ENCODE measurements at places on chromosomes 1 and 21. TPM values are rescaled to one million over a fixed set of nuclear protein-coding genes. Genes with fewer than 3 reads are reported as not detected.

Gene MCOLN3
- 4.0 TPM for total RNA-seq

- DNase-seq = no peak
Observed at GRCh38 chr1:20076710-20077461, 6.9 kb downstream of the PLA2G5 start.

Gene EXTL1
- not detected for total RNA-seq

DNA sequence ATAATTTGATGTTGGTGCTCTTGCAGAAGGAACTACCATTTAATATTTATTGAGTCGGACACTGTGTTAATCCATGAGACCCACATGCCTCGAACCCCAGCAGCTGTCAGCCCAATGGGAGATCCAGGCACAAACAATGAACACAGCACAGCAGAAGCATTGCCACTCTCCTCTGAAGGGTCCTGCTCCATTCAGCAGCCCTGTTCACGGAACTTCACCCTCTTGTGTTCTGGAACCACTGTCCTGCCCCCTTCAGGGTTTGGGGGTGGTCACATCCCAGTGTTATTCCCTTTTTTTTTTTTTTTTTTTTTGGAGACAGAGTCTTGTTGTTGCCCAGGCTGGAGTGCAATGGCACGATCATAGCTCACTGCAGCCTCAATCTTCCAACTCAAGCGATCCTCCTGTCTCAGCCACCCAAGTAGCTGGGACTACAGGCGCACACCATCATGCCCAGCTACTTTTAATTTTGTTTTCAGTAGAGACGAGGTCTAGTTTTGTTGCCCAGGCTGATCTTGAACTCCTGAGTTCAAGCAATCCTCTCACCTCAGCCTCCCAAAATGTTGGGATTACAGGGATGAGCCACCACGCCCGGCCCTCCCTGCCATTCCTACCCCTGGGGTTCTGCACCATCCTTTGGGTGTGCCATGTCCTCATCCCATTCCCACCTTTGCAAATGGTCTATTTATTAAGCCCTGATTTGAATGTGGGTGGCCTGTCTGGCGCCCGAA, 70.2 kb downstream of the EVA1C start:
- no peak for DNase-seq

Gene TINAGL1
- 139 TPM for total RNA-seq

GRCh38 chr21:41610042-41610839, 102.3 kb upstream of the TMPRSS2 start:
- peak; percentile 80 for DNase-seq

DNA sequence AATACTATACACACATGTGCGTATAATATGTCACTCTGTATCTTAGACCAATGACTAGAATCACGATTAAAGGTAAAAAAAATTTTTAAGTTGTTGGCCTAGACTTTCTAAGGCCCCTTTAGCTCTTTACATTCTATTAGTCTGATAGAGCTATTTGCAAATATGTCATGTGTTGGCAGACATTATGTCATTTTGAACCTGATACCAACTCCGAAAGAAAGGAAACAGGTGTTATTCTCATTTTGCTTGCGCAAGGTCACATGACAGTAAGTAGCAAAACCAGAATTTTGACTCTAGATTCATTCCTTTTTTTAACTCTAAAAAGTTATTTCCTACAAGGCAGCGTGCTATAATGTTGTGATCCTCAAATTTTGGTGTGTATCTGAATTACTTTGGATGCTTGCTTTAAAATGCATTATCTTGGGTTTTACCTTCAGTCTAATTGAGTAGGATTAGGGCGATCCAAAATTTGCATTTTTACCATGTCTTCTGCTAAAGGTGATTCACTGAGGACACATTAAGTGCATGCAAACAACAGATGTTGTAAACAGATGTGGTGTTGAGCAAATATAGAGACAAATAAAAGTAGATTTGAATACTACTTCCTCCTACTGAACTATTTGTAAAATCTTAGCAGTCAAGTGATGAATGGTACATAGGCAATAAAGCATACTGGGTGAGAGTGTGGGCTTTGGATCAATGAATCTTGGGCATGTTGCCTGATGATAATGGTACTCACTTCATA, 63.5 kb upstream of the KIAA1614 start:
- no peak for DNase-seq

- DNase-seq = no peak
Observed at GRCh38 chr1:210608767-210609166, 280.1 kb downstream of the HHAT start.

DNA sequence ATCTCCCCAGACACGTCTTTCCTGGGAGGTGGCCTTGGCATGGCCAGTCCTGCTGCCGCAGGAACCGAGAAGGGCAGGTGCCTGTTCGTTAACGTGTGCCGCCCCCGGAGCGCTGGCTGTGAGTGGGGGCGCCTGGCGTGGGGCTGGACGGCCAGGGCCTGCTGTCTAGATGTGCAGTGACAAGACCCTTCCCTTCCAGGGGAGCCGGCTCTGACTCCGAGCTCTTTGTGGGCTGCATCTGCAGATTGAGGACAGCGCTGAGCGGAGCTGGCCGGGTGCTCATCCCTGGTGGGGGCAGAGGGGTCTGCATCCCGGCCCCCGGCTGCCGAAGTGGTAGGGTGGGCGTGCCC, 13.0 kb downstream of the COL18A1 start:
- DNase-seq = no peak

DNA sequence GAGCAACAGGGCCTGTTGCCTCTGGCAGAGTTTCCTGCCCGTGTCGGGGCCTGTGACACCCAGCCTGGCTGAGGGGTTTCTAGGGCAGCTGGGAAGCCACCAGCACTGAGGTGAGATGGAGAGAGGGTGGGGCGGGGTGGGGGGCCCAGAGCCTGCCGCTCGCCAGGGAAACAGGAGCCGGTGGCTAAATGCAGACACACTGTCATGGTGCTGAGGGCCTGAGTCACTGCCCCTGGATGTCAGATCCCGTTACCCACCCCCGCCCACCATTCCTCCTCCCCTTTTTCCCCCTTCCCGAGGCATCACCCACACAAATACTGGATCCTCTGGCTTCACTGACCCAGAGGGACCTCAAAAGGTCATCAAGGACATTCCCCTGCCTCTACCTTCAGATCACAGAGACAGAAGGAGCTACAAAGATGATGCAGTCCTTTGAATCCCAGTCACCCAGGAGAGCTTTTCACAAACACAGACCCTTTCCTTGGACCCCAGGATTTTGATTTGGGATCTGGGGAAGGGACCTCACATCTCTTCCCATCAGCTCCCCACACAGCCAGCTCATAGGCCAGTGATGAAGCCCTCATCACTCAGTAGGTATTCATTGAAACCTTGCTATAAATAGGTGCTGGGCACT, 1.9 kb upstream of the HSPB7 start:
- no peak for DNase-seq

Gene TNFRSF1B
- 18.6 TPM for total RNA-seq

Gene KCNK1
- 56.5 TPM for total RNA-seq

- DNase-seq = peak; percentile 98
Observed at GRCh38 chr1:179016706-179017382, 8.8 kb upstream of the FAM20B start.

DNA sequence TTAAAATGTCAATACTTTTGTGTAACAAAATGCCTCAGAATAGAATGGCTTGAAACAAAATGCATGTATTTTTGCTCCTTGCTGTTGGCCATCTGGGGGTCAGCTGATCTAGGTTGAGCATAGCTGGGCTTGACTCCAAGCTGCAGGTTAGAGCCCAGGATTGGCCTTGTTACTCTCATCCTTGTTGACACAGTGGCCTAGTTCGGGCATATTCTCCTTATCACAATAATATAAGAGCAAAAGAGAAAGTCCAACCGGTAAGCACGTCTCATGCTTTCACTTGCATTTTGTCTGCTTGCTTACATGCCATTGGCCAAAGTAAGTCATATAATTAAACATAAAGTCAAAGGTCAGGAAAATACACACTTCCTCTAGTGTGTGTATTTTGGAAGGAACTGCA, 456.2 kb downstream of the KCNT2 start:
- peak; percentile 33 for DNase-seq

DNA sequence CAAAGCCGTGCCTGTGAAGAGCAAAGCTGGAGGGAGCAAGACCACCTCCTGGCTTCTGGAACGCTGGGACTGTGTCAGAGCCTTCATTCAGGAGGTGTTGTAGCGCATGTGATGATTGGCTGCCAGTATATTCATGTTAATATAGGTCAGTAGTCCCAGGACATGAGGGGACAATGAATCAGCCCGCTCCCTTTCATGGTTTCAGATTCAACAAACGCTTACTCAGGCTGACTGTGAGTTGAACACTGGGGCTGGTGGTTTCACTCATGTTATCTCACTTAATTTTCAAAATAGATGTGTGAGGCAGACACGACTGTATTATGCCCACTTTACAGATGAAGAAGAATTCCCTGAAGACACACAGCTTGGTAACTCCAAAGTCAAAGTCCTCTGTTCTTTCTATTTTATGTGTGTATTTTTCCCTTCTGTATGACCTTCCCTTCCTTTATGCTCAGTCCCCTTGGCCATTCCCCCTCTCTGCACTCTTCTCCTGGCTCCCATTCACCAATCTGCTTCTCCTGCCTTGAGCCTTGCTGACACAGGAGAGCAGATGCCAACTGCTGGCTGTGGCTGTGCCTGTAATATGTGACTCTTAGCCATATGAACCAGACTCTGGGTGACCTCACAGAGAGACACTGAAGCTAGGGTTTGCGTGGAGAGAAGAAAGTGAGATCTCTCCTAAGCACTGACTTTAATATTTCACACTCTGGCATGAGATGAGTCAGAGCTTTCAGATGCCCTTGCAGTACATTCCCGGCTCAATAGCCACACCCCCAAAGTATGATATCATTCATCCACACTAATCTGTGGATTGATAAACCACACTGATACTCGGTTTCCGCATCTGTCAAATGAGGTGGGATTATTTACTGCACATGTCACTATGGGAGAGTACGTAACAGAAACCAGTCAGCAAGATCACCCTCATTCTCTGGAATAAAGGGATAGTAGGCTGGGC, 31.4 kb upstream of the KIRREL1 start:
- DNase-seq = no peak

DNA sequence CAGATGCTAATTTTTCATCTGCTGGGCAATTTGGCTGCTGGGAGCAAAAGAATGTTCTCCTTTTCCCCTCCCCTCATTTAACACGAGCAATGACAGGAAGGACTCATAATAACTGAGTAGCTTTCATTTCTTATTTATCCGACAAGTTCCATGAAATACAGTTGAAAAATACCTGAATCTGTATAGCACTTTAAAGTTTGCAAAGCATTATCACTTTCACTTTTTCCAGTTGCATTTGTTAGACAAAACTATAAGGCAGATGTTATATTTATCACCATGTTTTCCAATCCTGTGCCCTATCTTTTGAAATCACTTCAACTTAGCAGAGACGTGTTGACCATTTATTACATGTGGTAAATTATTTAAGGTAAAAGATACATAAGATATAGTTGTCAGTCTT, 350.6 kb upstream of the SGIP1 start:
- DNase-seq = no peak

DNA sequence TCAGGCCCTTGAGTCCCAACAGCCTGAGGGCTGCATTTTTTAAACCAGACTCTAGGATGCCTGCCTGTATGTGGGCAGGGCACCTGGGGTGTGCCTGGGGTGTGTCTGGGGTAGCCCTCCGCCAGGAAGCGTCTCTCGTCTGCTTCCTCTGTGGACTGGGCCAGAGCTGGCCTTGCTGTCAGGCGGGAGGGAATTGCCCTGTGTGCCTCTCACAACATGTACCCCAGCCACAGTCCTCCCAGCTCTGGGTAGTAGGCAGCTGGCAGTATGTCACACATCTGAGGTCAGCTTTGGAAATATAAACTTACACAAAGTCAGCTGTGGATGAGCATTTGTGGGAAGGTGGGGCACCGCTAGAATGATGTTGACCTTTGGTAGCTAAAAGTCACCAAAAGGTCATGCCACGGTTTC, 13.0 kb downstream of the TRAF5 start:
- peak; percentile 67 for DNase-seq

DNA sequence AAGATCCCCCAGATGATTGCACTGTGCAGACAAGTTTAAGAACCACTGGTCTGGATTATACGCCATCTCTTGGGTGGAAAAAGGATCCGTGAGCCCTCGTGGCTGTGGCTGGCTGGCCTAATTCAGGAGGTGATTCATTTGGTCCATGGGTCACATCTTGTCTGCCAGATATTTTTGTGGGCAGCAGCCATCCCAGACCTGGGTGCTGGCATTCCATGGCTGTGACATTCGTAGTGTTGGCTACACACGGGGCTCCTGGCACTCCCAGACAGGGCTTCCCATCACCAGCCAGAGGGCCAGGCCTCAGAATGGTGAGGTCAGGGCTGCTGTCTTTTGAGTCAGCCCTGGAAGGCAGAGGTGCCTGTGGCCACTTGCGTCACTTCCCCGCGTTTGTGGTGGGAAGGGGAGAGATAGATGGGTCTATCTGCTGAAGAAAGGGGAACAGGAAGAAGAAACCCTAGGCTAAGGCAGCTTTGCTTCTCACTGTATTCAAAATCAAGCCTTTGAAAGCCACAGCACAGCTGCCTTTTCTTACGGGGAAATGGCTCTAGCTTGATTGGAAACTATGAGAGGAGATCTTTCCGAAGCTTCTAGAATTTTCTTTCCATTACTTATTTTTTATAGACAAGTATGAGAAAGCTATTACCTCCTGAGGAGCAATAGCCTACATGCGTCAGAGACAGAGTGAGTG, 32.4 kb downstream of the EIF2D start:
- DNase-seq = peak; percentile 82

- no peak for DNase-seq
Observed at GRCh38 chr1:227841096-227841495, 25.6 kb downstream of the PRSS38 start.
